ENCODE measurements at places on chromosomes 3 and 15.

DNA sequence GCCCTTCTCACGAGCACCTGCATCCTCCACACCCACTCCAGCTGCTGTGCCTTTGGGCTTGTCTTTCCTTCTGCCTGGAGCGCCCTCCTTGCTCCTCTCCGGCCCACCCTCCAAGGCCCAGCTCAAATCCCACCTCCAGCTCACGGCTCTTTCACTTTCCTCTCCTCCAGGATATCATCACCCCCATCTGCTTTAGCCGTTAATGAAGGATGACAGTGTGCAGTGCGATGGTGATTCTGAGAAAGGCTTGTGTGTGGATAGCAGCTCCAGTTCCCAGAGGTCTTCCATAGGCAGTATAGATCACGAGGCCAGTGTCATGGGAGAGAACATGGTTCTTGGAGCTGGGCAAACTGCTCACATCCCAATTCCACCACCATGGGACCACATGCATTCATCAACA is 237.4 kb downstream of the TLE3 start:
- DNase-seq, result no peak

DNA sequence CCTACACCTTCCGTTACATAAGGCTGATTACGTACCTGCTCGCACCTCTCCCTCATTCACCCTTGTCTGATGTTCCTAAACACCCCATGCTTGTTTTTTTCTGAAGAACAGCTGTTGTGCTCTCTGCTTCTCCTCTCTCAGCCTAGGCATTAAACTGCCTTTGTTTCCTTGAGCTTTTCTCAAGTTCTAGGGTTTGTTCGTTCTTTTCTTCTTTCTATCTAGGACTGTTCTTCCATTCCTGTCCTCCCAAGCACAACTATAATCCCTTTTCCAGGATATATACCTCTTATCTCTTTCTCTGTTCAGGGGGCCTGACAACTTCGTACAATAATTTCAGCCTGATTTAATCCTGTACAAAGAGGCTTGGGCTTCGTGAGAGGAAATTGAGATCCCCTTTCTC is 11.4 kb downstream of the SYN2 start:
- DNase-seq, result no peak

- no peak for DNase-seq
Measured at GRCh38 chr15:94587113-94587512, 355.8 kb downstream of the MCTP2 start.

- DNase-seq, result no peak
Measured at GRCh38 chr3:140332131-140332530, 345.7 kb upstream of the TRIM42 start.
